Testis (tissue), 5 donors: ENCODE measurements at places on chromosomes 7 and 10.

DNA sequence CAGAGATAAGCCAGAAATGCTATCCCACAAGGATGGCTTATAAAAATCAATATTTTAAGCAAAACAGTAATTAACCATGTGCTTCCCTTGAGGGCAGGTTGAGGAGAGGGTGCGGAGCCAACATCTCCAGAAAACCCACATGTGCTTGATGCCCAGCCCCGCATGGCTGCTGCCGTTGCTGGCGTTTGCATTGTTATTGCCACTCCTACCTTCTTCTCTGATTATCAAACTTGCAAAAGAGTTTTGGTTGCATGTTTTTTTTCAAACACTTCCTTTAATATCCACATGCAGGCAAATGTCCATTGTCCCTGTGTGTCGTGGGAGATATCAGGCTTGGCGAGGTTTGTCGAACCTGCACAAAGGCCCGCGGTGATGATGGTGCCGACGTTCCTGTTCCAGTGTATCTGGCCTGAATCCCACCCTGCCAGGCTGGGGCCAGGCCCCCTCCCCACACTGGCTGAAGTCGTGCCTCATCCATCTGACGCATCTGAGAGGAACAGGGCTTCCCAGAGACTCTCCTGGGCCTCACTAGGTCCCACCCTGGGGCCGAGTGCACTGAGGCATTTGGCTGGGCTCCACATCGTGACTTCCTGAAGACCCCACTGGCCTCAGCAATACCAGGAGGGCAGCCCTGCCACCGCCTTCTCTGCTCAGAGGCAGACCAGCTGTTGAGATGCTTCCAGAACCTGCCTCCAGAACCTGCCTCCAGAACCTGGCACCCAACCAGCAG lies 40.9 kb downstream of the TCERG1L start:
- no peak for DNase-seq

DNA sequence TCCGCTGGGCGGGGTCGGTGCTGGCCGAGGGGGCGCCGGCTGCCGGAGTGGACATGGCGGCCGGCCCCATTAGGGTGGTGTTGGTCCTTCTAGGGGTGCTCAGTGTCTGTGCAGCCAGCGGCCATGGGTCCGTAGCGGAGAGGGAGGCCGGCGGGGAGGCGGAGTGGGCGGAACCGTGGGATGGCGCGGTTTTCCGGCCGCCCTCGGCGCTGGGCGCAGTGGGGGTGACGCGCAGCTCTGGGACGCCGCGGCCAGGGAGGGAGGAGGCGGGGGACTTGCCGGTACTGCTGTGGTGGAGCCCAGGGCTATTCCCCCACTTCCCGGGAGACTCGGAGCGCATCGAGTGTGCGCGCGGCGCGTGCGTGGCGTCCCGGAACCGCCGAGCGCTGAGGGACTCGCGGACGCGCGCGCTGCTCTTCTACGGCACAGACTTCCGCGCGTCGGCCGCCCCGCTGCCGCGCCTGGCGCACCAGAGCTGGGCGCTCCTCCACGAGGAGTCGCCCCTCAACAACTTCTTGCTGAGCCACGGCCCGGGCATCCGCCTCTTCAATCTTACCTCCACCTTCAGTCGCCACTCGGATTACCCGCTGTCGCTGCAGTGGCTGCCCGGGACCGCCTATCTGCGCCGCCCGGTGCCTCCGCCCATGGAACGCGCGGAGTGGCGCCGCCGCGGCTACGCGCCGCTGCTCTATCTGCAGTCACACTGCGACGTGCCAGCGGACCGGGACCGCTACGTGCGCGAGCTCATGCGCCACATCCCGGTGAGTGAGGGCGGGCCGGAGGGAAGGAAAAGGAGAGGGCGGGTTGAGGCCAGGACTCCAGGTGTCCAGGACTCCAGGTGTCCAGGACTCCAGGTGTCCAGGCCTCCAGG lies 9.3 kb upstream of the CHCHD1 start:
- peak; percentile 80 for DNase-seq

DNA sequence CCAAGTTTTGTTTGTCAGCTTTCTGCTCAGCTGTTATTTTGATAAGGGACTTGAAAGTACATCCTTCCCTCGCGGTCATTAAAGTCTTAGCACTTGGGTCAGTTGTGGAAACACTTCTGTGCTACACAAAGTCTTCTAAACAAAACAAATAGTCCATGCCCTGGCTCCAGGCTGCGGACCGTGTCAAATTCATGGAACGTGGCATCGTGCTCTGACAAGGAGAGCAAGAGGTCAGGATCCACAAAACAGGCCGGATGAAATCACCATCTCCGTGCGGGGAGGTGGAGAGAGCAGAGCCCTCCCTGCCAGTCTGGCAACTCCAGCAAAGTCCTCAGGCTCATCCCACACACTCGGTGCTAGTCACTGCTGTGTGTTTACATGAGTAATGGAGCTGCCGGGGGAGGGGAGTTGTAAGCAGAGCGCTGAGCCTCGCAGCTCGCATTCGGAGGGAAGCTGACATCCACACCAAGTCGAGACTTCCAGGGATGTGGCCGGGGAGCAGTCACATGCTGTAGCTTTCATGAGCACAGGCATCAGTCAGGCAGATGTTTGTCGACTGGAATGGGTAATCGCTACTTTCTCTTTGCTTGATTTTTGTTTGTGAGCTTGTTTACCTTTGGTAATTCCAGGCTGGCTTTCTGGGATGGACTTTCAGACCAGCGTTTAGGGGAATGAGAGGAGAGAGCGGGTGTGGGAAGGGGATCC lies 147.6 kb downstream of the ARID5B start:
- peak; percentile 96 for DNase-seq

GRCh38 chr7:25656581-25657026 lies 428.3 kb upstream of the NPVF start:
- DNase-seq = no peak

DNA sequence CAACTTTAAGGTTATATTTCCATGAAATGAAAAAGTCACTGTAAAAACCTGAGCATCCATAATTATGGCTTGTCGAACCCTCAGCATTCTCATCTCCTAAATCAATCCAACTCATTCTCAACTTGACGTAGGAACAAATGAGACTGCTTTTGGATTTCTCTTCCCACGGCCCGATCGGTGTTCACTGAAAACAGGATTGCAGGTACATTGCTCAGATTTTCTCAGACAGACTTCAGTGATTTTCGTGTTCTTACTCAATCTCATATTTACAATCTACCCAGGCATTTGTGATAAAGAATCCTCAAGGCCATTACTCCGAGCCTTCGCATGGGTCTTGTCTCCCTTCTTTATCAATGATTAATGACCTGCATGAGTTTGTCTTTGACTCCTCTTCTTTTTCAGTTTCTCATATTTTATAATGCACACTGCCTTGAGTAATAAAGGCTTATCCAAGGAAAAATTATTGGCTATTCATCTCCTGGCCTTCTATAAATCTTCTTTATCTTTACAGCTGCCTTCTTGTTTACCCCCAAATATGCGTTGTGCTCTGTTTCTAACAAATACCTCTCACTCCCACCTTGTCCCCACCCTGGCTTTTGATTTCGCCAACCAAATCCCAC lies 90.4 kb upstream of the MYO3A start:
- DNase-seq = no peak

GRCh38 chr10:110845756-110846620 lies 25.7 kb upstream of the PDCD4 start:
- no peak for DNase-seq

GRCh38 chr7:87426160-87426559 lies 49.3 kb downstream of the ABCB4 start:
- no peak for DNase-seq

GRCh38 chr10:71266147-71266917 lies 52.7 kb upstream of the SLC29A3 start:
- DNase-seq = no peak

- peak; percentile 60 for DNase-seq
Observed at GRCh38 chr10:61078542-61079275, 134.7 kb upstream of the RHOBTB1 start.

- no peak for DNase-seq
Observed at GRCh38 chr10:113041841-113042750, 92.0 kb downstream of the TCF7L2 start.

GRCh38 chr10:132827861-132828539 lies 42.1 kb upstream of the NKX6-2 start:
- DNase-seq = no peak

- DNase-seq = no peak
Observed at GRCh38 chr10:404346-404745, 269.1 kb downstream of the ZMYND11 start.
